Stimulated activated CD8-positive, alpha-beta memory T cell treated with anti-CD3 and anti-CD28 coated beads, Interleukin-2, amount 100 ng/mL, for 48 hours (primary cell): ENCODE measurements at places on chromosomes 7 and 10.

DNA sequence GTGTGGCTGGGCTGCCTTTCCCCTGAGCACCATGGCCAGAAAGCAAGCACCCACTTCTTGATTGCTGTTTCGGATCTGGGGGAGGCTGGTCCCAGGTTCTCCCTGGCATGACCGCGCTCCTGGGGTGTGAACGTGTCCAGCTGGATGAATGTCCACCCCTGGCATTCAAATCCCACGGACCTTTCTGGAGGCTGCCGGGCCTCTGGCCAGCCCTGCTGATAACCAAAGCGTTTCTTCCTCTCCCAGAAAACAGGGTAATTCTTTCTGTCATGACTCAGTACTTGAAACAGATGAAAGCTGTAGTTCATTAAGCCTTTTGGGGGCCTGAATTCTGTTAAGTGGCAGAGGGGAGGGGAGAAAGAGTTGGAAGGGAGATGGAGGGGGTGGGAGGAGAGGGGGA, 73.1 kb upstream of the SAMD8 start:
- no peak for DNase-seq

DNA sequence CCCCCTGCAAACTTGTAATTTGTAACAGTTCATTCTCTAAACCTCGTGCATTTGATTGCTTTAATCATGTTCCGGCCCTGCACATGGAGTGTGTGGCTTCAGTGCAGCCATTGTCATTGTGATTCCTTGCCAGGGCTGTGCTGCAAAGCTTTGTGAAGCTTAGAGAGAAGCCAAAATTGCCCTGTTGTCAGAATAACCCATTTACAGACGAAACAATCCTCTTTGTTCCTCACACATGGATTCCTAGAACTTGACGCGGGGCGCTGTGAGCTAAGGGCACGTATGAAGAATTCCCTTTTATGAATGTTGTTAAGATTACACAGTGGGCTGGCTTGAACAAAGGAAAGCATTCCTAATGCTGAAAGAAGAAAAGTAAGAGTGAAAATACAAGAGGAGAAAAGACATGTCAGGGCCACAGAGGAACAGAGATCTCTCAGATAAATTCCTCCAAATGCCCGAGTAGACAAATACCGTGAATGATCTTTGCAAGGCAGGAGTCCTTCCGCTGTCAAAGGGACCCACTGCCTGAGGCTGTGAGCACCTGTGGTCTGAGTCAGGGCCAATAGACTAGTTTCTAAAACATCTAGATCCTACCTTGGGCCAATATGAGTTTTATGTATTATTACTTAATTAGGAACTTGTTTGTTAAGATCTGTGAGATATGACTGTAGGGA, 205.4 kb upstream of the C7orf33 start:
- DNase-seq, result no peak

DNA sequence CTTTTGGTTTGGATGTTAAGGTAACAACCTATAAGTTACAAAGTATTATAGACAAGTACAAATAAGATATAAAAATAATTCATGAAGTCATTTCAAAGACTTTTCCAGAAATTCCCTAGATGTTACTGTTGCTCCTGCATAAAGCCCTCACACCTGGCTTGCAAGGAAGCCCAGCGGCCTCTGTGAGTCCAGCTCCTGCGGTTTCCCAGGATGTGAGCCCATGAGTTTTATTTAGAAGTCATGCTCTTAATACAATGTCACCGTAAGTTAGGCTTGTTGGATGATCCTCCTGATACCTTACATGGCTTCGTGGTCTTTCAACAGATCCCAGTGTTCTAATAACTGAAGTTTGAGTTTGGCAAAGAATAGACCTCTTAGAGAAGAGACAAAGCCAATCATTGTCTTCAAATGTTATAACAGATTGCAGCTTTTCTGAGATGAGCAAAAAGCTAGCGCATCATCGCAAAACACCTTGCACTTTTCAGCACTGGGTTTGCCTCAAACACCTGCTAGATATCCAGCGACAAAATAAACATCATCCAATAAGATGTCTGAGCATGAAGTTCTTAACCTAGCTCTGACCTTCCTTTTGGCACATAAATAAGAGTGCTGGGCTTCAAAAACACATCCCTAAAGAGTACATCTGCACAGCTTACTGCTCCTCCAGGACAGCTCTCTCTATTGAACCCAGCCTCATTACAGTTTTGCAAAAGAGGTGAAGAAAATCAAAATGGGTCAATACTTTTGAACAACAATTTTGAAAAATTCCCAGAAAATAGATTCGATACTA, 3.6 kb downstream of the FAM171A1 start:
- DNase-seq, result no peak

DNA sequence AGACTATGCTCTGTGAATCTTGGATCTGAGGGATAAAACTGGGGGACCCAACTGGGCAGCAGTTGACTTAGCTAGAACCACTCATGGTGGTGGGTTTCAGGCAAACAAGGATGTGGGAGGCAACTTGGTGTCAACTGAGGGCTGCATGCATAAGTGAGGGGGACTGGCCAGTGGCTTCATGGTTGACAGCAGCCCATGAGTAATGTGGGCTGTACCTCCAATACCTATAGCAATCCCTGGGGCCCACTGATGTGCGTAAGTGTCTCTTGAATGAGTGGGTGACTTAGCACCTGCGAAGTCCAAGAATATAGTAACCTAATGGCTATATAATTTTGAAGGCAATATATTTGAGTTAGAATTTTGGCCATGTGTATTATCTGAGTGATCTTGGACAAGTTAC, 13.7 kb upstream of the MAP3K8 start:
- no peak for DNase-seq

GRCh38 chr7:88669913-88670312, 89.6 kb upstream of the ZNF804B start:
- no peak for DNase-seq

- no peak for DNase-seq
Measured at GRCh38 chr7:133529861-133530260, 277.0 kb downstream of the EXOC4 start.

DNA sequence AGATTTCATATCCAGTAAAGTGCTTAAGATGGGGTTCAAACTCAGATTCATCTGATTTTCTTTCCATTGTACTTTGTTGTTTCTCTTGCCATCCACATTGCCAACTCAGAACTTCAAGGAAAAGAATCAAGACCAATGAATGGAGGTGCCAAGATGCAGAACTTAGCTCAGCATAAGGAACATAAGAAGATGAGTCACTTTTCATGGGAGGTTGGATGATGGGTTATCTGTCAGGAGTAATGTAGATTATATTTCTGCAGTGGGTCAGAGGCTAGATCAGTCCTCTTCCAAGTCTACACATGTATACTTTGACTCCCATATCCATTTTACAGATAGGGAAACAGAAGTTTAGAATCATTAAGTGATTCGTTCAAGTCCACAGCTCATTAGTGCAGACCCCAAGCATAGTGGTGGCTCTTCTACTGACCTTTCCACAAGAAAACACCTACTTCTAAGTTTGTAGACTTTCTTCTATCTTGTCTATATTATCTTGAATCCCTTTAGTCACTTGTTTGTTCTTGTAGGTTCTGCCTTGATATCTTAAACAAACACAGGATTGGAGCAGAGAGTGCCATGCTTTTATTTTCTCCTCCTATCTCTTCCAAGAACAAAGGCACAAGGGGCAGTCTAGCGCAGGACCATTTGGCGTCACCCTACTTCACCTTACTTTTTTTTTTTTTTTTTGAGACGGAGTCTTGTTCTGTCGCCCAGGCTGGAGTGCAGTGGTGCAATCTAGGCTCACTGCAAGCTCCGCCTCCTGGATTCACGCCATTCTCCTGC, 14.0 kb upstream of the ADD3 start:
- no peak for DNase-seq

DNA sequence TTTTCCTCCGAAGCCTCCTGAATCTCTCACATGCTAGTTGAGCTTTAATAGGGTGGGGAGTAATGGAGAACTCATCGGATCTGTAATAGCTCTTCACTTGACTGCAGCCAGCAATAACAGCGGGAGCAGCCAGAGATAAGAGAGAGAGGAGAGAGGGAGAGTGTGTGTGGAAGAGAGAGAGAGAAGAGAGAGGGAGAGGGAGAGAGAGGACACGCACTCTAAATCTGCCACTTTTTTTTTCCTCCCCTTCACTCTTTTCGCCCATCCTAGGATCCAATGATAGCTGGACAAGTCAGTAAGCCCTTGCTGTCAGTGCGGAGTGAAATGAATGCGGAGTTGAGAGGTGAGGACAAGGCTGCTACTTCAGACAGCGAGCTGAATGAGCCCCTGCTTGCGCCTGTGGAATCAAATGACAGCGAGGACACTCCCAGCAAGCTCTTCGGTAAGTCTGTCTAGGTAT, 107.9 kb downstream of the POU6F2 start:
- DNase-seq, result no peak

DNA sequence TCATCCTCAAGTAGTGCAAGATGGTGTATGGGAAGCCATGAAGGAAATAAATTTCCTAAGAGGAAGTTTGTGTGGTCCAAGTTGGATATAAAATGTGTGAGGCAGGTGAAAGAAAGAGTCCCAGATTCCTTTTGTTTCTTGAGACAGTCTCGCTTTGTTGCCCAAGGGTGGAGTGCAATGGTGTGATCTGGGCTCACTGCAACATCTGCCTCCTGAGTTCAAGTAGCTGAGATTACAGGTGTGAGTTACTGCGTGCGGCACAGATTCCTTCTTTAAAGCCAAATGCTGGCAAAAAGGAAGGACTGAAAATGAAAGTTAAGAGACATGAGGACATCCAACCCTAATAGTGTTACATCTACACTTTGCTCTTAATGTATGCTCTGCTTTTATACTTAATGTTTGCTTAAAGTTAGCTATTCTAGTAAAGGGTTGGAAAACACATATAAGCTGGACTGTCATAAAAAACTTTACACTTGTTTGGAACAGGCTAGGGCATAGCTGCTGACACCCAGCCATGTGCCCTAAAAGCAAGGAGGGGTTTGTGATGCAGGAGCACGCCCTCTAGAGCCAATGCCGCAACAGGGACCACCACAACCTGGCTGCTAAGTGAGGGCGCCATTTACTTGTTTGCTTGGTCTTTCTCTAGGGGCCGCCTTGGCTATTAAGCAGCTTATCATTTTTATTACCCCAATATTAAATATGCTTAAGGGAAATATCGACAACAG, 34.5 kb downstream of the CLEC2L start:
- no peak for DNase-seq

DNA sequence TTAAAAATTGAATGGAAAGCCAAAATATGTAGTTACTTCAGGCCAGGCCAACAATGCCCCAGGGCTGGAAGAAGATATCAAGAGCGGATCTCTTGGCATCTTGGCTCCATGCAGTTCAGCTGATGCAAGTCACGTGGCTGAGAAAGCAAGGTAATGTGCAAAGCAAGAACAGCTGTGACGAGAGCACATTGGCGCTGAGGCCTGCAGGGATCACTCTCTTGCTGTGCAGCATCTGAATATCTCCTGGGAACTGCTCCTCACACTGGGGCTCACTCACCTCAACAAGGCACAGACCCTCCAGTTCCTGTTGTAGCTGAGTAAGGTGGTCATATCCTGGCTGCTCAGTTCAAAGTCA, 14.0 kb downstream of the AKR1B1 start:
- DNase-seq, result no peak

- no peak for DNase-seq
Measured at GRCh38 chr10:95745501-95745900, 10.5 kb upstream of the ENTPD1 start.

GRCh38 chr10:58143944-58144343, 123.8 kb downstream of the IPMK start:
- no peak for DNase-seq

- DNase-seq, result no peak
Measured at GRCh38 chr10:88156341-88156740, 292.9 kb downstream of the PTEN start.

DNA sequence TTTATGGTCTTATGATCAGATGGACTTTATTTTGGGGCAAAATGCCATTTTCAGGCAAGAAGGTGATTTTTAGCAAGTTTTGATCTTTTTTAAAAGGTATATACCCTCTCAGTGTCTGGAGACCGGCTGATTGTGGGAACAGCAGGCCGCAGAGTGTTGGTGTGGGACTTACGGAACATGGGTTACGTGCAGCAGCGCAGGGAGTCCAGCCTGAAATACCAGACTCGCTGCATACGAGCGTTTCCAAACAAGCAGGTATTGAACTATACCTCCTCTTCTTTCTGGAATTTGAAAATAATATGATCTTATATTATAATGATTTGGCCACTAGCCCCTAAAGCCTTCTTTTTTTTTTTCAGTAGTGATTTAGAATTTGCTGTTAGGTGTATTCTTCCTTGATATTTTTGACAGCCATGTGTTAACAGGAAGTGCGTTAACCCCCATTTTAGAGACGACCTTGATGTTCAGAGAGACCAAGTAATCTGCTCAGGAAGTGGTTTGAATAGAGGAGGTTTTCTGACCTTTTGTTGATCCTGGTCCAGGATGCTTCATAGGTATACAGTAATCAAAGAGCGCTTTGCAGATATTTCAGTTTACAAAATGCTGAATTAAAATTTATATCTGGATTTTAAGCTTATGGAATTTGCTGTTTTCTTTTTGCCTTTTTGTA, 6.2 kb downstream of the BUB3 start:
- no peak for DNase-seq

DNA sequence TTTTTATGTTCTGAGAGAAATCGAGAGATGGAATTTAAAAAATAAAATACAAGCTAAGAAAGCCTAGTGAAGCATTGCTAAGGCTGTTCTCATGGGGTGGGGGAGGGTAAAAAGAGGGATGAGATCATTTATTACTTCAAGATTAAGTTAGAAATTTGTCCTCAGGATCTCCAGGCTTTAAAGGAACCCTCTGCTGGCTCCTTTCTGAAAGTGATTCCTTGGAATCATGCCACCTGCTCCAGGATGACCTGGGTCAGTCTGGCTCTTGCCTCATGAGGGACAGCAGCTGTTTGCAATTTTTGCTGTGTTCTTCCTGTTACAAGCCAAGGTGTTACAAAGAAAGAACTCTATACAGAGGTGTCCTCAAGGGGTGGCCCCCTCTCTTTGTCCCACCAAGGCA, 69.8 kb downstream of the CDK1 start:
- no peak for DNase-seq

- DNase-seq, result no peak
Measured at GRCh38 chr7:127904670-127904985, 126.6 kb downstream of the LRRC4 start.

DNA sequence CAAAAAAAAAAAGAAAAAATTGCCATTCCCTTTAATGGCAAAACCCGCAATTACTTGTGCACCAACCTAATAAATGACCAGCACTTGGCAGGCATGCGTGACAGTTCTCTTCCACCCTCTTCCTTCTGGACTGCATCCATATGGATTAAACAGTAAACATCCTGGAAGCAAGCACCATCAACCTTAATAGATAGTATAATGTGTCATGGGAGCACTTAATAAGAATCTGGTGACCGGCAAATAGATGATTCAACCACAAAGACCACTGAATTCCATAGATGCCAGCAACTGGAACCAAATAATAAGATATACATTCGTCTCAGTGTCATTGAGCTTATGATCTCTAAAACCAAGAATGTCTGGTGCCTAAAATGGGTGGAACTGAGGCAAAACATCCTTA, 610.2 kb downstream of the CALN1 start:
- no peak for DNase-seq

- no peak for DNase-seq
Measured at GRCh38 chr7:80677629-80678028, 39.2 kb downstream of the CD36 start.

DNA sequence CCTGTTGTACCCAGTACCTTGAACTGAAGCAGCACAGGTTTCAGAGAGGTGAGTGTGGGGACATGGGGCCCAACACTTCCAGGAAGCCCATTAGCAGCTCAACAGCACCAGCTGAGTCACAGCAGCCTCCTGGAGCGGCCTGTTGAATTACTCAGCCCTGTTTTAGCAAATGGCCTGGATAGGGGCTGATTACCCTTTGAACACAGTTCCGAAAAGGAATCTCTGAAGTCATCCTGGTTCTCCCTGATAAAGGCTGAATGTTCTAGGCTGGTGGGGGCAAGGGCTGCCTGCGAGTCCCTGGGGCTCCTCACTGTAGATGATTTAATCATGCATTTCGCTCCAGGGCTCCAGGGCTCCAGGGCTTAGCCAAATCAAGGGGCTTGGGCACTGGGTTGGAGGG, 287.5 kb downstream of the GRID1 start:
- DNase-seq, result no peak
